Activated CD4-positive, alpha-beta memory T cell treated with anti-CD3 and anti-CD28 coated beads, Interleukin-2, amount 10 ng/mL, durations not matched to agents 7 days and 5 days (primary cell): ENCODE measurements at places on chromosomes 2 and 18. TPM values are rescaled to one million over a fixed set of nuclear protein-coding genes. Genes with fewer than 3 reads are reported as not detected.

GRCh38 chr2:3465328-3465727 lies 54.0 kb downstream of the ADI1 start:
- no peak overlapping the region for H3K27ac ChIP-seq
- H3K27me3 ChIP-seq = no peaks in the 10 kb centered on the region
- H3K4me1 ChIP-seq = peaks cover 5% of the 10 kb centered on the region
- no peak for DNase-seq
- H3K36me3 ChIP-seq = peaks cover 19% of the 10 kb centered on the region
- no peak overlapping the region for H3K4me3 ChIP-seq

DNA sequence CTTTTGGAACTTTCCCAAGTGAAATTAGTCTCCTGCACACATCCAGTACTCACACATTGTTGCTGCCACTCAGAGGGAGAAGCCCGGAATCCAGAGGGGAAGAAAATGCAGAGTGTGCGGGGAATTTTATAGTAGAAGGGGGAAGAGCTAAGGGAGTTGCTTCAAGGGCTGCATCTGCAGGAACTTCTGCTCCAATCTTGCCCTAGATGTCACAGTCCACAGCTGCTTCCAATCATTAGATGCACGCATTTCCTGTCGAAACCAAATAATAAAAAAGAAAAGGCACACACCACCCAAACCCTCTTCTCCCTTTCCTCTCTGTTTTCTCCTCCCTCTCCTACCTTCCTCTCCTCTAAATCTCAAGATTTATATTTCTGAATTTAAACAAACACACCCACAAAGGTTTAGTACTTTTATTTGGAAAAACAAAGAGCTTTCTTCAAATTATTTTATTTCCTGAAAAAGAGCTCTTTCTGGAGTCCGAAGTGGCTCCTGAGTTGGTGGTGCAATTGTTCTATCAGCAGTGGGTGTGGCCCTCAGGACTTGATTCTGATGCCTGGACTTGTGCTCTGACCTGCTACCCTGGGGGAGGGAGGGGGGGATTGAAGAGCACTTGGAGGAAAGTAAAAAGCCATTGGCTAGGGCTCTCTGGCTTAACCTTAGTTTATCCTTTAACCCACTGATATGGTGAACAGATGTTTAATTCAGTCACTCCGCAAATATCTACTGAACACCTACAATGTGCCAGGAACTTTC lies 72.0 kb downstream of the KCNE4 start:
- H3K36me3 ChIP-seq = no peaks in the 10 kb centered on the region
- H3K27ac ChIP-seq = no peak overlapping the region
- no peak for DNase-seq
- H3K27me3 ChIP-seq = no peaks in the 10 kb centered on the region

DNA sequence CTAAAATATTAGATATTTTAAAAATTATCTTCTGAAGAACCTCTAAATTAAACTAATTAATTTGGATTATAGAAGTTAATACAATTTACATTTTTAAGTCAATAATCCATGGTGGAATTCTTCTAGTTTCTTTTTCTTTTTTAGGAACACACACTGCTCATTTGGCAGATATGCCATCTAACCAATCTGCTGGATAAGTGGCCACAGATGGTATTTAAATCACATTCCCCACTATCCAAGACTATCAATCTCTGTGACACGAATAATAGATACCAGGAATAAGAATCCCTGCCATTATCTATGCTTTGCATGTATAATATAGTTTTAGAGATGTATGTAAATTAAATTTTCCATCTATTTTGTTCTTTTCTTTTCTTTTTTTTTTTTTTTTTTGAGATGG lies 58.5 kb downstream of the CABYR start:
- DNase-seq = no peak
- peaks cover 19% of the 10 kb centered on the region for H3K27me3 ChIP-seq
- no peak overlapping the region for H3K4me3 ChIP-seq
- no peaks in the 10 kb centered on the region for H3K4me1 ChIP-seq
- no peaks in the 10 kb centered on the region for H3K36me3 ChIP-seq
- no peak overlapping the region for H3K27ac ChIP-seq

- no peak for DNase-seq
- no peak overlapping the region for H3K4me3 ChIP-seq
- no peak overlapping the region for H3K27ac ChIP-seq
- H3K4me1 ChIP-seq = no peaks in the 10 kb centered on the region
Measured at GRCh38 chr2:204401114-204401513, 144.2 kb upstream of the PARD3B start.

Gene C18orf63
- total RNA-seq = not detected

Gene C2orf15
- total RNA-seq = 0.35 TPM

Gene GAREM2
- 3.5 TPM for total RNA-seq

Gene GALR1
- total RNA-seq = not detected
